CD4-positive, alpha-beta T cell treated with Interleukin-17A for 4 hours (primary cell): ENCODE measurements at places on chromosomes 7 and 10.
A peak's percentile ranks its signal among the peaks of the same experiment; 100 is the strongest.

- no peak for DNase-seq
Observed at GRCh38 chr7:92156990-92157389, 22.0 kb downstream of the LRRD1 start.

- no peak for DNase-seq
Observed at GRCh38 chr10:66550351-66550750, 375.5 kb upstream of the LRRTM3 start.

GRCh38 chr10:13158401-13158800, 3.0 kb upstream of the MCM10 start:
- peak; percentile 31 for DNase-seq

DNA sequence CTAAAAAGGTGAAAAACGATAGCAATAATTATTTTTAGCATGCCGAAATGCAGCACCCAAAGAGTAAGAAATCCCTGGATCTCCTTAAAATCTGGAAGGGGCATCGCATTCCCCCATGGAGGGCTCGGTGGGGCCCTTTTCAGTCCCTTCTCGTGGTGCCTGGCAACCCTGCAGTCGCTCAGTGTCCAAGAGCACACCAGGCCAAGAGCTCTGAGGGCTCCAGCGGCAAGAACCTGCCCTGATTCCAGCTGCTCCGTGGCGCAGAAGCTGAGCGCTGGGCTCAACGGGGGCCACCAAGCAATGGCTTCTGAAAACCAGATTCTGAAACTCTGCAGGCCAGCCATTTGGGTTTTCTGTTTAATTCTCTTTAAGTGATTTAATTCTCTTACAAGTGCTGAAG, 131.2 kb downstream of the PRKAG2 start:
- DNase-seq, result no peak

GRCh38 chr10:120961795-120962755, 110.9 kb downstream of the WDR11 start:
- no peak for DNase-seq
